ENCODE measurements at places on chromosomes 5 and 9.

GRCh38 chr9:120774719-120775118 lies 18.5 kb downstream of the FBXW2 start:
- no peak for DNase-seq

- DNase-seq, result no peak
Measured at GRCh38 chr5:79302454-79302853, 66.5 kb downstream of the JMY start.

DNA sequence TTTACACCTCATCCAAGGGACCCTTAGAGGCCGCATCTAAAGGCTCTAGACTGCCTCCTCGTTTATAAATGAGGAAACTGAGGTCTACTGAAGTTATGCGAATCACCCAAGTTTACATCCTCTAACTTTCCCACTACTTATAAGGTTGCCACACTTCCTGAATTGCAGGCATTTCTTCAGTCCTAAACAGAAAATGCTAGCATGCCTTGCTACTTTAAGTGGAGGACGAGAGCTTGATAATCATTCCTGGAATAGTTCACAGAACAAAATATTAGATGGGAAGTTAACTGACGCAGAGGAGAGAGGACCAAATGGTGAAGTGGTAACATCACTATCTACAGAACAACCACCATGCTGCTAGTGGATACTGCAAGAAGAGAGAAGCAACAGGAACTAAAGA lies 85.8 kb downstream of the GNAQ start:
- DNase-seq, result no peak

DNA sequence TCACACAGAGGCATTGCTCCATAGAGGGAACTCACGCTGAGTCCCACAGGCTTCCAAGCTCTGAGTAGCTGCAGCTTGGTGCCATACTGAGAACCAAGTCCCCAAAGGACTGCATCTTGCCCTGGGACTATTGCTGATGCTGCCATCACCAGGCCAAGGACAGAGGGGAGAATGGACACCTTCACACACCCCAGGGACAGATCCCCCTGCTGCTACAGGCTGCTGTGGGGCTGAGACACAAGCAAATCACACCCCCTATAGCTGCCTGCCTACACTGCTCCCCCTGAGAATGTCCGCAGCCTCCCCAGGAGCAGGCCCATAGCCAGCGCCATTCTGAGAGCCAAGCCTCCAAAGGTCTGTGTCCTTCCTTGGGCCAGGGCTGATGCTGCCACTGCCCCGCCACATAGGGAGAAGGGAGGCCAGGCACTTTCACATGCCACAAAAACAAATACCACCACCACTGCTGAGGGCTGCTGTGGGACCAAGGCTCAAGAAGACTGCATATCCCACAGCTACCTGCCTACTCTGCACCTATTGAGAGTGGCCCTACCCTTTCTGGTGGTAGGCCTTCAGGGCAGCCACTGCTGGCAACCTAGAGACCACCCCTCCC lies 81.5 kb downstream of the SYK start:
- no peak for DNase-seq

DNA sequence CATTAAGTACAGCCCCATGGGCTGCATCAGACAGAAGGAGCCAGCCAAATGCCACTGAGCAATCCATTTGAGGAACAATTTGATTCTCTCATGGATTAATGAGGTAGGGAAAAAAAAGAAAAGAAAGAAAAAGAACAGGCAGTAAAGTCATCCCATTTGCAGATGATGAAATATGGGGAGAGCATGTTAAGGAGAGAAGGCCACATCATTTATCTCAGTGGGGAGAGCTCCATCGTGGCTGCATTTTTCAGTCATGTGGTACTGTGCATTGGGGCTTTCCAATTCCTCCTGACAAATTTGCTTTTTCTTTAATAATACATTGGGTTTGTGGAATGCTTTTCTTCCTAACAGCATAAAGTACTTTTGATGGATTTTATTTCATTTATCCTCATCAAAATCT lies 375.2 kb upstream of the TLE4 start:
- DNase-seq, result no peak

DNA sequence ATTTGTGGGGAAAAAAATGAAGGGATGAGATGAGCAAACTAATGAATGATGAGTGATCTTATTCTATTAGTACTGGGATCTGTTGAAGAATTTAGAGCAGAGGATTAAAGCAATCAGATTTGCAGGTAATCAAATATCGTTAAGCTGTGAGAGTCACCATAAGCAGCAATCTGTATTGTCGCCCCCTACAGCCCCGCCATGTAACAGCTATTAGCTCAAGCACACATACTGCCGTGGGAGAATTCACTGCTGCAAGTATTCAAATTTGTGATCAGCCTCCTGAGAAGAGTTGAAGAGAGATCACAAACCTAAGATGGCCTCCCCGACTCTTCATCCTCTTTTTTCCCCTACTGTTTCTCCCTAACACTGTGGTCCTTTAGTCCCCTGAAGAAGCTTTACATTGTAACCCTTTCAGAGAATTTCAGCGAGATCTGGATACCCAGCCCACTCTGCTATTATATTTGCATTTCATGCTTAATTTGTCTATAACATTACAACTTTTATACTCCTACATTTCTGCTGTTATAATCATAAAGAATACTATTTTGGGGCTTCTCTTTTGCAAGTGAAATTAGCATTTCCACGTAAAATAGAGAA lies 28.5 kb upstream of the PHF24 start:
- DNase-seq, result no peak

- DNase-seq, result no peak
Measured at GRCh38 chr9:95816716-95817115, 58.8 kb upstream of the ERCC6L2 start.

DNA sequence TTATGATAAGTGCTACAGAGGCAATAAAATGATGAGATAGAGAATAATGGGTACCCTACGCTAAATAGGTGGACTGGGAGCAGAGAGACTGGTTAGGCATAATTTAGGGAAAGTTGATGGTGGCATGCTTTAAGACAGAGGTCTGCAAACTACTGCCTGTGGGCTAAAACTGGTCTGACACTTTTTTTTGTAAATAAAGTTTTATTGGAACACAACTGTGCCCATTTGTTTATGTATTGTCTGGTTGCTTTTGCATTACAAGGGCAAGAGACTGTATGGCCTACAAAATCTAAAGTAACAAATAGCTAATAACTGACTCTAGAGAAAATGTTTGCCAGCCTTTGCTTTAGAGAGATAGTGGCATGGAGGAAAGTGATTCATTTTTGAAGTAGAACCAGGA lies 2.5 kb downstream of the ERCC6L2 start:
- DNase-seq, result no peak

- no peak for DNase-seq
Measured at GRCh38 chr5:115241881-115242642, 20.6 kb downstream of the PGGT1B start.

- DNase-seq, result no peak
Measured at GRCh38 chr9:37936965-37937364, 33.0 kb upstream of the SLC25A51 start.

DNA sequence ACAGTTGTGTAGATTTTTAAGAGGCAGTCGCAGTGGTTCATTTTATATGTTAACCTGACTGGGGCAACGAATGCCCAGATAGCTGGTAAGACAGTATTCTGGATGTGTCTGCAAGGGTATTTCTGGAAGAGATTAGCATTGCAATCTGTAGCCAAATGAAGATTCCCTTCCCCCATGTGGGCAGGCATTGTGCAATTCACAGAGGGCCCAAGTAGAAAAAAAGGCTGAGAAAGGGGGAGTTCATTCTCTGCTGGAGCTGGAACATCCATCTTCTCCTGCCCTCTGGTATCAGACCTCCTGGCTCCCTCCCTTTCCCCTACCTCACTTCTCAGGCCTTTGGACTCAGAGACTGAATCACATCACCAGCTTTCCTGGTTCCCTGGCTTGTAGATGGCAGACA lies 70.6 kb downstream of the TENT4A start:
- no peak for DNase-seq

- no peak for DNase-seq
Measured at GRCh38 chr5:172749881-172750633, 20.9 kb downstream of the DUSP1 start.

DNA sequence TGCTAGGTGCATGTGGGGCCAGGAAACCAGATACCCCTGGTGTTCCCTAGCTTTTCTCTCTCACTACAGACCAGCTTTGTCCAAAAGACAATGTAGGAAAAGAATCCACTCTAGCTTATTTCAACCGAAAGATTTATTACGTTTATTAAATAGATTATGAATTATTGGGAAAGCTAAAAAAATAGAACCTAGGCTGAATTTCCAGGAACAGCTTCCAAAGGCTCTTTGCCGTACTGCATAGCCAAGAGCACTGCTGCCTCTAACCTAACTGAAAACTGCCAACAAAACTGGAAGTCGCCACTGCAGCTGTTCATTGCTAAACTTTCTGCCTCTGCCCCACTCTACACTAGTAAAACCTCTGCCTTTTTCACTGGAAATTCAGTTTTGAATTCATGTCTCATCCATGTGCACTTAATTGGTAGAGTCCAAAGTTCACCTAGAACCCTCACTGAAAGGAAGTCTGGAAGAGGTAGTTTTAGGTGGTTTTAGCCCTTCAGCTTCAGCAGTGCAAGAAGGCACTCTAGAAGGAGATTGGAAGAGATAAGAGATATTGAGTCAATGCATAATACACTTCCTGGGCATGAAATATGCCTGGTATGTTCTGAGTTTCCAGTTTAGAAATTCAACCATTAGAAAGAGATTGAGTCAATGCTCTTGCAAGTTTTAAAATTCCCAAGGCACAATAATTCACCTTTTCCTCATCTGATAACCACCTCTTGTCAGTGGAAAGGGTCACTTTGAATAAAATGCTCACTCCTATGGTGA lies 927.9 kb downstream of the MAT2B start:
- no peak for DNase-seq

DNA sequence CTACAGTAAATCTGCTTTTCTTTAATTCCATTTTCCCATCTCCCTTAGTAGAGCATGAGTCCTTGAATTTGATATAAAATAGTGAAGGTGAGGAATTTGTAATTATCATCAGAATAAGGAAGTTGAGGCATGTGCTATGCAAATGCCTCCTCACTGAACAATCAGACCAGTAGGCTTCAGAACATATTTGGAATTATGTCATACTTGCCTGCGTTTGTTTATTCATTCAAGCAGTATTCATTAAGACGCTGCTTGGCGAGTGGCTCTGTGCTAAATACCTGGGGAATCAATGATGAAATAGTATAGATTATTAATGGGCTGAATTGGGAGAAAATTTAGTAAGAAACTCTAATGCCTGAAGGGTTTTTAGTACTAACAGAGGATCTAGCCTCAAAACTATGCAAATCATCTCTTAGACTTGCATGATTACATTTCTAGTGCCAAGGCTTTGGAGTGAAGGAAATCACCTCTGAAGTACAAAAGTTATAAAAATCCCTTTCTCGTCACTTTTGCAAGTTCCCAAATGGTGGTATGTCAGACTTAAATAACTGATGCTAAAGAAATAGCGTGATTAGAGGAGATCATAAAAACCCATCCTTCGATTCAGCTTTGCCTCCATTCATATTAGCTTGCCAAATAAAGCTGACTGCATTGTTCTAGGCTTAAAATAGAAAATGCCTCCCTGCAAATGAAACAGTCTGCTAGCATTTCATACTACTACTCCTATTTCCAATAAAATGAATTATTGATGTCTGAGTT lies 141.7 kb downstream of the PCSK5 start:
- no peak for DNase-seq

DNA sequence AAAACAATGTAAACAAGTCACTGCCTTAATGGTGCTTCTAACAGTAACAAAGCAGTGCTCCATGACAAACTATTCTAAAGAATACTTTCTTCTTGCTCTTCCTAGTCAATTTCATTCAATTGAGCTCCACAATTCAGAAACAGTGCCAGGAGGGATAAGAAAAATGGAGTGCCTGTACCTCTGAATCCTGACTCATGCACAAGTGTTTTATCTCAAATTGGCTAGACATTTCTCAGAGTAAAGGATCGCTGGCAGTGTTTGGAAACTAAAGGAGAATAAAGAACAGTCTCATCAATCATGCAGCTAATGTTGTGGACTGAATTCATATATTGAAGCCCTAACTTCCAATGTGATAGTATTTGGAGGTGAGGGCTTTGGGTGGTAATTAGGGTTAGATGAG lies 27.6 kb downstream of the SLC25A51 start:
- no peak for DNase-seq

DNA sequence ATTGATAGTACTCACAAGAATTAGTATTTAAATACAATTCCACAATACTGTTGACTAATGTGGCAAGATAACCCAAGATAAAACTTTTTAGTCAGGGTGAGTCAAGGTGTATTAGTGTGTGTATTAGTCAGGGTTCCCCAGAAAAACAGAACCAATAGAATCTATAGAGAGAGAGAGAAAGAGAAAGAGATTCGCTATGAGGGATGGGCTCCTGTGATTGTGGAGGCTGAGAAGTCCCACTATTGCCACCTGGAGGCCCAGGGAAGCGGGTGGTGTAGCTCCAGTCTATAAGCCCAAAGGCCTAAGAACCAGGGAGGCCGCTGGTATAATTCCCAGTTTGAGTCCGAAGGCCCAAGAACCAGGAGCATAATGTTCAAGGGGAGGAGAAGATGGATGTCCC lies 10.0 kb upstream of the SHISAL2B start:
- DNase-seq, result no peak

DNA sequence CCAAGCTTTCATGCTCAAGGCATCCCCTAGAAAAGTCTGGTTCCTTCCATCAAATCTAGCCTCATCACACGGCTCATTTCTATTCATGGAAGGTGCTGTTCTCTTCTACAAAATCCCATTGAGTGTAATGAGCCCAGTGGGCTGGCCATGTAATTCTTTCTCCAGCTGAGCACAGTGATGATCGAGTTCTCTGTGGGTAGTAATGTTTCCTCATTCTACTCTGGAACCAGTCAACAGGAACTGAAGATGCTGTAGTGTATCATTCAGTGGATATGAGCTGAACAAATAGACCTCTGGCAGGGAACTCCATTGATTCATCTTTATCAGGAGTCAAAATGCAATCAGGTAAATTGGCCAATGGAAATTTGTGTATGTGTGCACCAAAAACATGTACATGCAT lies 149.2 kb downstream of the LRRC70 start:
- no peak for DNase-seq

DNA sequence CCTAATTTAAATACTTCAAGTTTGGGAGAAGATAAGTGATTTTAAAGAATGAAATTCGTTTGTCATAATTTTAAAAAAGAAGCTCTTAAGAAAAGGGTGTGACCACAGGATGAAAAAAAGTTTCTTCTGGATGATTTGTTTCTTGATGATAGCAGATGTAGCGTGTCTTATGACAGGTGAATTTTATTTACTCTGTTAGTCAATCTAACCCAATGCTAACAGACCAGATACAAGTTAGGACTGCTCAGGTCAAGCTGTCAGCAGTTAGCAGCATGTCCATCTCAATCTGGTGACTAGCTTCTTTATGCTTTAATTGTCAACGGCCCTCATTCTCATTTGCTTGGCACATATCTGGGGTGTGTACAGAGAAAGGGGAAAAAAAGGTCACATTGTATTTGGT lies 456.0 kb downstream of the BNC2 start:
- no peak for DNase-seq

GRCh38 chr9:72812559-72813111 lies 140.2 kb downstream of the ALDH1A1 start:
- DNase-seq, result no peak

DNA sequence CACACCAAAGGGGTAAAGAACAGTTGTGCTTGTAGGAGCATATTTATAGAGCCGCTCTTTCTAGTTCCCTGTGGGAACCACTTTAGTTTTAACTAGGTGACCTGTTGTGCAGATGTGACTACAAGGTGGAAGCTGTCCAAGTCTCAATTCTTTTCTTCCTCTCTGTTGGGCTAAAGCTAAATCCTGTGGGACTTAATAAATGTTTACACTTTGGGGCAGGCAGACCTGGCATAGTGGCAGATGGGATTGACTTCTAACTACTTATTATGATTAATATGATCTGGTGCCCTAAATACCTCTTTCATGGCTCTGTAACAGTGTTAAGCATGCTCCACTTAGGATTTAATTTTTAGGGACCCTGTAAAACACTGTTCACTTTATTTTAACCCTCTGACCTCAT lies 265.3 kb downstream of the KCTD16 start:
- DNase-seq, result peak; percentile 4
